HT-29 (cell line): ENCODE measurements at places on chromosomes 11 and 22.

DNA sequence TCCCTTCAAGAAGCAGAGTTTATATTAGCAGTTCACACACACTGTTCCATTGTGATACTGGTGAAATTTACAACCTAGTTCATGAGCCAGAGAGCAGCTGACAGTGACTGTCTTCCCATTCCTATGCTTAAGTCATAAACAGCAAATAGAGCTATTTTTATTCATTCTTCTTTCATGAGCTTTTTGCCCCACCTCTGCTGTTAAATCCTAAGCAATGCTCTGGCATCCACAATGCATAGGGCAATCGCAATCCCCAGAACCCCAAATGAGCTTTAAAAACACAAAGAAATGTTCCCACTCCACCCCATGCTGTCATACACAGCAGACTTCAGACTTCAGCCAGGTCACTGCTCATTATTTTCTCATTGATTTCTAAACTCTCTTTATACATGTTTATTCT is 307.5 kb downstream of the ETS1 start:
- no peak for DNase-seq

- DNase-seq = peak; percentile 94
These were observed 19.9 kb downstream of the CARS1 start for GRCh38 chr11:3037040-3037944.

- peak; percentile 86 for DNase-seq
These were observed 2.9 kb upstream of the TUBGCP6 start for GRCh38 chr22:50247748-50248147.

DNA sequence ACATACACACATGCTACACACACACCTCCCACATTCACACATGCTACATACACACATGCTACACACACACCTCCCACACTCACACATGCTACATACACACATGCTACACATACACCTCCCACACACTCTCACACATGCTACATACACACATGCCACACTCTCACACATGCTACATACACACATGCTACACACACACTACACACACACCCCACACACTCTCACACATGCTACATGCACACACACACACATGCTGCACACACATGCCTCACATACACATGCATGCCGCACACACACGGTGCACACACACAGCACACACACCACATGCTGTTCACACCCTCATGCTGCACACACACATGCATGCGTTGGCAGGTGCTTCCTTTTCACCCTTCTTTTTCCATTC is 495.4 kb downstream of the NTM start:
- no peak for DNase-seq

DNA sequence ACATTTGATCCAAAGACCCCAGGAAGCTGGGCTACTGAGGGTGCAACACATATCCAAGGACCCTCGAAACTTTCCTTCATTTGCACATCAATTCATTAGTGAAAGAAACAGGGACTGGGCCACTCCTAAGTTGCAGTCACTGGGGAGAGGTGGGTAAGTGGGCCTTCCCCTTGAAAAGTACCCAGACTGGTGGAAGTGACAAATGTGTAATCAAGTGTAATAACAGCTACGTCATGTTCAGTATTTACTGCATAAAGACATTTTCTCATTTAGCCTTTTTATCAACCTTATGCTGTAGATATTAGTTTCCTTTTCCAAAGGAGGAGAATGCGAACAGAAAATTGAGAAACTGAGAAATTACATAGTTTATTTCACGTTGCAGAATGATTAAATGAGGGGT is 101.9 kb upstream of the OLFML1 start:
- DNase-seq = no peak

GRCh38 chr11:69473276-69473845 is 8.1 kb upstream of the LINC01488 start:
- no peak for DNase-seq

GRCh38 chr11:126607374-126607773 is 251.9 kb downstream of the ST3GAL4 start:
- peak; percentile 74 for DNase-seq

GRCh38 chr22:42468841-42469240 is 36.6 kb upstream of the NFAM1 start:
- no peak for DNase-seq

DNA sequence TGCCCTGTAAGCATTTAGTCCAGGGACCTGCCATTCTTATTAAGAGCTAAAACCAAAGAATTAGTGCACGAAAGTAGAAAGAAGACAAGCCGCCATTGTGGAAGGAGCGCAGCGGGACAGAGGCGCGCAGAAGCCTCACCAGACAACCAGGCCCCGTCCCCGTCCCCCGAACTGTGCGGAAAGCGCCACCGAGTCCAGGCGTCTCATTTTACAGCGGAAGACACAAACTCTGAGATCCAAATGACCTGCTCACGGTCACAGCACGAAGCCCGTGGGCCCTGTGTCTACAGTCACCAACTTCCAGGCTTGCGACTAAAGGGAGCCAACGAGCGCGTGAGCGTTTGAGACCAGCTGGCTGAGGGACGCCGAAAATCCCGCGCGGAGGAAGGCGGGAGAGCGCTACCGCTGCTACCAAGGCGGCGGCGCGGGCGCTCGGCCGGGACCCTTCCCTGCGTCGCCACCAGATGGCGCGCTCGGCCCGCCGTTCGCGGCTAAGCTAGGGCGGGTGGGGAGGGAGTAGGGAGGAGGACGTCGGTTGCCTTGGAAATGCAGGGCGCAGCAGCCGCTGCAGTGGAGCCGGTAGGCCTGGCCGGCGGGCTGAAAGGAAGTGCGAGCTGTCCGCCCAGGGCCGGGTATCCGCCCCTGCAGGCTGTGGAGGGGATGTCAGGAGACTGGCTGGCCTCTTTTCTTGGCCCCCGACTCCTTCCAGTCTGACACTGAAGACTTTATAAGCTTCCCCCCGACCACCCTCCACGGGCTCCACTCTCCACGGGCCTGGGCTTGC is 434 bp upstream of the CCDC83 start:
- DNase-seq = peak; percentile 97

DNA sequence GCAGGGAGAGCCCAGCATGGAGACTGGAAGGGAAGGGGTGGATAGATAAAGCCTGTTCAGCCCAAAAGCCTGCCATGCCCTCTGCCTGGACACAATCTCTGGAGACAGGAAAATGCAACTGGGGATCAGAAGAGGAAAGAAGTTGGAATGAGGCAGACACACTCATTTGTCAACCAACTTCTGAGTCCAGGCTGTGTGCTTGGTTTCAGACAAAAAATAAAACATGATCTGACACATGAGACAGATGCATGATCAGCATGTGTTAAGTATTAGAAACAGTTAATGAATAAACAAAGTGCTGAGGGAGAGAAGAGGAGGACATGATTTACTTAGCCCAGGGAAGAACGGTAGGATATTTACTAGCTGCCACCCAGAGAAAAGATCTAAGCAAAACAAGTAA is 839 bp downstream of the LRRN4CL start:
- DNase-seq = no peak

GRCh38 chr22:50676661-50677492 is 4.3 kb downstream of the SHANK3 start:
- DNase-seq = no peak

DNA sequence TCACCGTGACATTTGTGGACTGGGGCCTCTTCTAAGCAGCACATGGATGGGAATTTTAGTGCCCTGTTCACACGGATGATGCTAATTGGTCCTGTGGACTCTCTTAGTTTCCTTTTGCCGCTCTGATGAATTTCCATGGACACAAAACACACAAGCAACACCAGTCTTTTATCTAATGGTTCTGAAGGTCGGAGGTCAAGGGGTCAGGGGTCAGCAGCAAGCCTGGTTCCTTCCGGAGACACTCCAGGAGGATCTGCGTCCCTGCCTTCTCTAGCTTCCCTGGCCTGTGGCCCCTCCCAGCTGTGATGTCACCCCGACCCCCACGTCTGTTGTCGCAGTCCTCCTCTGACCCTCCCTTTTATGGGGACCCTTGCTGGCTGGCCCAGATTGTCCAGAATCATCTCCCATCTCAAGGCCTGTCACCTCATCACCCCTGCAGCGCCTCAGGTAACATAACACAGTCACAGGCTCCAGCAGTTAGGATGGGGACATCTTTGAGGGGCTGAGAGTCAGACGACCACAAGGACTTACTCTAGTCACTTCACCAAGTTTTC is 6.8 kb downstream of the NADSYN1 start:
- DNase-seq = no peak

DNA sequence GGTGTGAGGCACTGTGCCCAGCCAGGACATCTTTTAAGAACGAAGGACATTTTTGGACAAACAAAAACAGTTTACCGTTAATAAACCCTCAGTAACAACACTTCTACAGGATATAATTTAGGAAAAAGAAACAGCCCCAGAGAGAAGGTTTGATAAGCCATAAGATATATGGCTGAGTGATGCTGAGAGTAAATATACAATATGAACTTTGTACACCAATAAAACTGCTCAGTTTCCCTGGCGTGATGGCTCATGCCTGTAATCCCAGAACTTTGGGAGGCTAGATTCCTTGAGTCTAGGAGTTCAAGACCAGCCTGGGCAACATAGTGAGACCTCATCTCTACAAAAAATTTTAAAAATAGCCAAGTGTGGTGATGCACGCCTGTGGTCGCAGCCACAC is 11.9 kb upstream of the BBS1 start:
- no peak for DNase-seq

DNA sequence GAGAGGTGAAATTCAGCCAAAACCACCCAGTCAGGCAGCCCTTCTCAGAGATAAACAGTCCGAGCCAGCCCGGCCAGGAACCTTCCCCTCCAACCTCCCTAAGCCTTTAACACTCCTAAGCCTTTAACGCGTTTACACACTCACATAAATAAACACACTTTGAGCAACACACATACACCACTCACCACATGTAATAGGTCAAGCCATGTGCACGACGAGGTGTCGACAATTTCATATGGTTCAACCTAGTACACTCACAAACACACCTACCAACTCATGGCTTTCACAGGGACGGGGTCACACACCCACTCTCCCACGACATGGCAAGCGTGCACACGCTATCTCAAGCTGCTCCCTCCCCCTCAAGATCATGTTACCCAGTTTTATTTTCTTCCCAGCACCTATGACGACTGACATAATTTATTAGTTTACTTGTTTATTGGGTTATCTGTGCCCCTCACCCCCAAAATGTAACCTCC is 15.5 kb downstream of the SLC43A1 start:
- no peak for DNase-seq

GRCh38 chr11:32382339-32383049 is 52.8 kb downstream of the WT1 start:
- DNase-seq = no peak

DNA sequence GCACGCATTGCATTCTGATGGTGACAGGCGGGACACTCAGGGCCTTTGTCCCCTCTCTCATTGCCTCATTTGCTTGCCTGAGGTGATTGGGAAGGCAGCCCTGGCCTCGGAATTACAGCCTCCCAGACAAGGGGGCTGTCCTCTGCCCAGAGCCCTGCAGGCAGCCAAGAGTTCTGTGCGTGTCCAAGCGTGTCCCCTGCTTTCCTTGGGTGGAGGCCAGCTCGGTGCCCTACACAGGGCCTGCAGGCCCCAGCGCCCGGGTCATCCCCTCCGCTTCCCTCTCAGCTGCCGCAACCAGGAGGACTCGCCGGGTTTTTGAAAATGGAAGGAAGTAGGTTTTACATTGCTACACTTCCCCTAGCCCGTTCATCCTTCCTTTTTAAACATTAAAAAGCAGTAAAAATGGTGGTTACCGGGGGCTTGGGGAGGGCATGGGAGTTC is 1.9 kb downstream of the GRAMD4 start:
- no peak for DNase-seq

DNA sequence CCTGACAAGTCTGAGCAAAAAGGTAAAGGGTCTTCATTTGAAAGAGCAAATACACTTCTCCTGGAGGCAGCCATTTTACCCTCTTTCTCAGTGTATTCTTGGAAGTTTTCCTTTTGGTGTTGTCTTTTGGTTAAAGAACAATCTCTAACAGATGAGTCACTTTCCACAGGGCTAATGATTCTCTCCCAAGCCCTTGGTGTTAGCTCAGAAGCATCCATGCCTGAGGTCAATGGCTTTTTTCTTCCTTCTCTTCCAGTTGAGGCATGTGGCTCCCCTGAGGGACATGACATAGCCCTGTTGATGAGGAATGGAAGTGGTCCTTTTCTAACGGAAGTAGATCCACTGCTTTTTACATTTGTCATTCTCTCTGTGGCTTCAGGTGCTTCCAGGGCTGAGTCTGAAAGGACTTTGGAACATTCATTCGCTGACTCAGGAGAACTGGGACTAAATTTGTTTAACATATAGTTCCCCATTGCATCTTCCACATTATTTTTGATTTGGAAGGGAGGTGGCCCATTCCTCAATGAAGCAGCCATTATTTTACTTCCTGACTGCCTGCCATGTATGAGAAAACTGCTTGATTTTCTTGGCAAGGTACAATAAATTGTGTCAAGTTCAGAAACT is 13.8 kb upstream of the POGLUT3 start:
- DNase-seq = no peak

GRCh38 chr11:19419808-19420207 is 179.1 kb upstream of the E2F8 start:
- no peak for DNase-seq

GRCh38 chr22:37560608-37561211 is 430 bp downstream of the CDC42EP1 start:
- no peak for DNase-seq

- peak; percentile 71 for DNase-seq
These were observed 55.6 kb upstream of the LYVE1 start for GRCh38 chr11:10623797-10624761.

DNA sequence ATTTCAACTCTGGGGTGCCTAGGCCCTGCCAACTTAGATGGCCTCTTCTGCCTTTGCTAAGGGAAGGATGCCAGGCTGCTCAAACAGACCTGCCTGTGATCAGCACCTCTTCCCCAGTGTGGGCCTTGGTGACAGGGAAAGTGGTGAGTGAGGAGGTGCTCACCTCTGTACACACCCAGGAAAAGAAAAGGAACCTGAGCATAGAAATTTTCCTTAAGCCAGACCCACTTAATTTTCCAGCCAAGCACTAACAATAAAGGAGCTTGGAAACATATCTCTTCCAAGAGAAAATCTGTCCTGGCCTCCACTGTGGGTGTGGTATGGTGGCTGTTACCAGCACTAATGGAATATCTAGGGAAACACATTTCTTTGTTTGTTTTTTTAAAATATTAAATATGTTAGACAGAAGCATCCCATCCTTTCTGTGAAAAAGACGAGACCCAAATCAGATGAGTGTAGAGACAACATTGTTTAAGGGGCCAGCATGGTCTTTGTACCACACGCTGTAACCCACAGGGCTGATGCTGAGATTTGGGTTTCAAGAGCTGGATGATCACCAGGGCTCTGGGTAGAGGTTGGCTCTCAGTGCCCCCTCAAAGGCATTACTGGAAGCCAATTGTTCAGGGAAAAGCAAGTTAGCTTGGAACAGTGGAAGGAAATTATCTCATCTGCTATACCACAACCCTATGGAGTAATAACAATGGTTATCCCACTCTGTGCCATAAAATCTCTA is 472.2 kb downstream of the INSC start:
- DNase-seq = no peak
